NCI-H2227 treated with DMSO at 0.1 percent for 48 hours (cell line): ENCODE measurements at places on chromosomes 5 and 9.

DNA sequence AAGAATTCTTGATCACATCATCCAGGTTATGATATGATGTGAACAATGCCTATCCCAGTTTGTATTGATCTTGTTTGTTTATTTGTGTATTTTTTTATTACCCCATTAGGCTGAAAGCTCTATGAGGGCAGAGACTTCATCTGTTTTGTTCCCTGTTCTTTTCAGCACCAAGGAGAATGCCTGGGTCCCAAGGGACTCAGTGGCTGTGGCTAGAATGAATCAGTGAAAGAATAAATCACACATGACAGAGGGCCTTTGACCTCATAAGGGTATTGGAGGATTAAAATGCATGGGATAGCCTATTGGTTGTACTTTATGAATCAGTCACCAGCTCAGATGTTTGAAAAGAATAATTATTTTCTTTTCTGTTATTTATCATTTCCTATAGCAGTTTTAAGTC lies 292.2 kb downstream of the GAS1 start:
- DNase-seq, result no peak

- DNase-seq, result peak; percentile 18
Measured at GRCh38 chr5:53095931-53096525, 13.5 kb downstream of the MOCS2 start.

- no peak for DNase-seq
Measured at GRCh38 chr5:13003457-13003856, 941.0 kb downstream of the DNAH5 start.

DNA sequence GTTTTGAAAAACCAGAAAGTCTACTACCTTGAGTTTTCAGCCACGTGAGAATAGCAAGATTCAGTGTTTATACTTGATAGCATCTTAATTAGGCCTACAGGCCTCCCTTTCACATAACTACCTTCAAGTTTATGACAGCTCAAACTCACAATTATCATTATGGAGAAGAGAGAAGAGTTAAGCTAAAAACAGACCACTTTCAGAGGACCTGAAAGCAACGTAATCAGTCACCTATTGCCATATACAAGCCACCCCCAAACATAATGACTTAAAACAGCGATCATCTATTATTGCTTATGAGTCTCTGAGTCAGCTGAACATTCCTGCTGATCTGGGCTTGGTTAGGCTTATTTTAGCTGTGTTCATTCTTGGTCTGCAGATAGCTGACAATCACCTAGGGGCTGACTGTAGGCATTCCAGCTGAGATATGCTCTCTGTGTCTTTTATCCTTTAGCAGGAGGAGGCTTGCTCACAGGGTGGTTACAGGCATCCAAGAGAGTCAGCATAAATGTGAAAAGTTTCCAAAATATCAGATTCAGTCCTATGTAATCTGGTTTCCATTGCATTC lies 130.9 kb downstream of the COX7C start:
- no peak for DNase-seq

- DNase-seq, result no peak
Measured at GRCh38 chr9:10774051-10774450, 161.2 kb upstream of the PTPRD start.

DNA sequence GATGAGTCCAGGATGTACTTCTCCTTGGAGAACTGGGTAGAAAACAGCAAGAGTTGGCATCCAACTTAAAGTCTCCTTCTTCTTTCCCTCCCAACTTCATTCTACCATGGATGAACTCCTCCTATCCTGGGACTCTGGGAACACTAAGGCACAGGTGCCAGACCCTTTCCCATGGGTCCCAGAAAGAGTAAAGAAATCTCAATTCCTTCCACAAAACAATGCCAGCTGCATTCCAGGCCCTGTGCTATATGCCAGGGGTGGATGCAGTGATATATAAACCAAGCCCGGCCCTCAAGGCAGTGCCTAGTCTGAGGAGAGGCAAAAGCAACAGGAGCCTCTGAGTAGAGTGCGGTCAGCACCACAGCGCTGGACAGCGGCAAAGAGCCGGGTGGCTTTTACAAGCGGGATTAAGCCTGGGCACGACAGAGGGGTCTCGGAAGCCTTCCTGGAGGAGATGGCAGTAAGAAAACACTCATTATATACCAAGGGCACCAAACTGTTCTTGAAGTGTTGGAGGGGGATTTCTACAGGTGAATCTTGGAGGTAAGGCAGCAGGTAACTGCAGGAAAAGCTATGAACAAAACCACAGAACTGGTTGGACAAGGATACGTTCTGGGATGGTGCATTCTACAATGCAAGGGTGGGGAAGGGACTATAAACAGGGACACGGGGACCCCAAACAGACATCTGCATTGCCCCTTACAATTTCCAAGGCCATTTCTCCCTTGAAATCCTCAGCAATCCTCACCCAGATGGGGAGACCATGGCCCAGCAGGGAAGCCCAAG lies 16.4 kb upstream of the TOR2A start:
- DNase-seq, result no peak

DNA sequence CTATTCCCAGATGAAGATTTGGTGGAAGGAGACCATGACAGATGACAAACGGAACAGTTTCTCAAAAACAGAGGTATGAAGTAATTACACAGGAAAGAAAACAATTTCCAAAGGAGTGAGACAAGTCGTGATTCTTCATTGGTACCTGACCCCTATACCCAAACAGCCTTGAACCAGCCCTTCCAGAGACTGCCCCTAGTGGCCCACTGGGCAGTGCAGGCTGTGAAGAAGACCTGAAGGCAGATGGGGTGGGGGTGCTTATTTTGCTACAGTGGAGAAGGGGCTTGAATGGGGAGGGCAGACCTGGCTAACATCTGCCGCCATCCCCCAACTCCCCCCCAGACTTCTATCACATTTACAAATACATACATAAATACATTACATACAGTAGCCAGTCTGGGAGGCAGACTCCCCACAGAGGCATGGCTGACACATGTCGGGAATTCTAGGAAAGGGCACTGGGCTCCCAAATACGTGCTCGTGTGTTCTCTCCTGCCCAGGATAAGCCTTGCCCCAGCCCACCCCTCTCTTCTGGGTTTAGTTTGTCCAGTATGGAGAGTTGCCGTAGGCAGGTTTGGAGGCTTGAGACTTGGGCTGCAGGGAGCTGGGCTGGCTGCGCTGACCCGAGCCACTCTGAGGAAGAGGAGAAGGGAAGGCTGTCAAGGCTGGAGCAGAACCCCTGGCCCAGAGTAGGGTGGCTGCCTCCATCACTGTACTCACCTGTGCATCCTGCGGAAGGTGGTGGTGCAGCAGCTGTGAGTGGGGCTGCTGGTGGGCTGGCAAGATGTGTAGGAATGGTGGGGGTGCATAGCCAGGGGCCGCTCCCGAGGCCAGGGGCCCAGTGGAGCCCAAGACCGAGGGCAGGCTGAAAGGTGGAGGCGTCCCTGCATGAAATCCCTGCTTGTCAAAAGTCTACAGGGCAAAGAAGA lies 105.3 kb downstream of the UBE2R2 start:
- no peak for DNase-seq

- DNase-seq, result peak; percentile 8
Measured at GRCh38 chr5:79493596-79494345, 20.2 kb downstream of the HOMER1 start.

DNA sequence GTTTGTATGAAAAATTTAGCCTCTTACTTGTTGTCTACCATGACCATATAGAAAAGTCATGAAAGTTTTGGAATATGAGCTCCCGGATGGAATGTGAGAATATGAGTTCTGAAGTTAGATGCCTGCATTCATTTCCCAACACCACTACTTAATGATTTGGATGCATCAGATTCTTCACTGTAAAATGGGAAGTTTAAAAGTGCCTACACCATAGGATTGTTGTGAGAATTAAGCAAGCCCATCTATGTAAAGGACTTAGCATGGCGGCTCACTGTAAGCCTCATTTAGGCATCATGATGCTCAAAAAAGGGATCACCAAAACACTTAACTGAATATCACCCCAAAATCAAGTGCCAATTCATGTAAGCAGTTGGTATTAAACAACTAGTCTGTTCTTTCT lies 177.3 kb downstream of the RAB3C start:
- no peak for DNase-seq

DNA sequence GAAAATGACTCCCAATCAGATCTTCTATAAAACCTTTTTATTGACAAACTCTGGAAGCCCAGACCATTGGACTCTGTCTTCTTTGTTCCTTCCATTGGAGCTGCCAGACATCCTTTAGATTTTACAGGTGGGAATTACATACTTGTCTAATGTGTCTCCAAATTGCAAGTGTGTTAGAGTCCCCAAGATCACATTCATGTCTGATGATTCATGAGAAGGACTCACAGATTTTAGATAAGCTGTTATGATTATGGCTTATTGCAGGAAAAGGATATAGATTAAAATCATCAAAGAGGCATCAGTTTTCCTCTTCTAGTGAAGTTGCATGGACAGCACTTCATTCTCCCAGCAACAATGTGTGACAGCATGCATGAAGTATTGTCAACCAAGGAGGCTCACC lies 70.4 kb downstream of the MUSK start:
- no peak for DNase-seq

GRCh38 chr9:109779711-109780452 lies at the start of gene PALM2AKAP2:
PALM2AKAP2 (plus strand) TSS chr9:109780198; CDS start chr9:109780489, 291 bp downstream.
- no peak for DNase-seq
